ENCODE measurements at places on chromosomes 1 and 21. TPM values are rescaled to one million over a fixed set of nuclear protein-coding genes. Genes with fewer than 3 reads are reported as not detected.

Gene MNDA
- 12.7 TPM for total RNA-seq

Gene KRTAP21-2
- total RNA-seq: not detected

DNA sequence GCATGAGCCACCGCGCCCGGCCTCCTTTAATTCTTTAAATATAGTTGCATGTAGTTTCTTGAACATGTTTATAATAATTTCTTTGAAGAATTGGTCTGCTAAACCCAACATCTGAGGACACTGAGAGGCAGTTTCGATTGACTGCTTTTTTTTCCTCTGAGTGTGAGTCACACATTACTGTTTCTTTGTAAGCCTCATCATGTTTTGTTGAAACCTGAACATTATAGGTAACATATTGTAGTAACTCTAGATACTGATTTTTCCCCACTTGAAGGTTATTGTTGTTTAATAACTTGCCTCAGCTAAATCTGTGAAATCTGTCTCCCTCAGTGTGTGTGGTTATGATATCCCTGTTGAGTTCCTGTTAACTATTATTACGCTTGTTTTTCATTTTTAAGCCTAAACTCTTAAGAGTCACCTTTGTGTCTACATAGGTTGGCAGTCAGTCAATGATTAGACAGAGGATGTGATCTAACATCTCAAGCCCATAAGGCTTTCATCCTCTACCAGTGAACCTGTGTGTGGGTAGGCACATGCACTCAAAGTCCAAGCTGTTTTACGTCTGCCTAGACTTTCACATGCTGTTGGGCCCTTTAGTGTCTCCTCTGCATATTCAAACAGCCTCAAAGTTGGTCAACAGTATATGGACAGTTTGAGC lies 155.5 kb downstream of the KCNH1 start:
- no peak overlapping the region for H3K27ac ChIP-seq
- H3K36me3 ChIP-seq: no peaks in the 10 kb centered on the region
- H3K4me1 ChIP-seq: no peaks in the 10 kb centered on the region
- no peaks in the 10 kb centered on the region for H3K27me3 ChIP-seq
- no peak overlapping the region for H3K4me3 ChIP-seq
- DNase-seq: no peak

DNA sequence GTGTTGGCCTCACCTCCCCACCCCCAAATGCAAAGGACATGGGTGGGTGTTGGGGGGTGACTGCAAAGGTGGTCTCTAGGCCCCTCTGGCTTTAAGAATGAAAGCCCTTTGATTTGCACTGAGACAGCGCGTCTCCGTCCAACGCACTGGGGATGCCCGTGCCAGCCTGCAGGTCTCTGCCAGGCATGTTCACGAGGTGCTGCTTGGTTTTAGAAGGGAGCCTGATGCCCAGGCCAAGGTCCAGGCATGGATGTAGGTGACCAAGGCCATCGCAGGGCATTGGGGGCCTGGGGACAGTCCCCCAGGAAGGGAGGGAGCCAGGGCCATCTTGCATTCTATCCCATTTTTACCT lies 363.6 kb upstream of the VAMP3 start:
- H3K27ac ChIP-seq: no peak overlapping the region
- no peak for DNase-seq
- no peaks in the 10 kb centered on the region for H3K36me3 ChIP-seq
- no peak overlapping the region for H3K4me3 ChIP-seq

GRCh38 chr21:29293495-29293894 lies 5.2 kb upstream of the BACH1 start:
- no peaks in the 10 kb centered on the region for H3K4me1 ChIP-seq
- no peaks in the 10 kb centered on the region for H3K27me3 ChIP-seq
- H3K4me3 ChIP-seq: no peak overlapping the region
- DNase-seq: no peak
- H3K27ac ChIP-seq: no peak overlapping the region
